Posterior cingulate gyrus (tissue), 11 donors: ENCODE measurements at places on chromosomes 5 and 9.

- no peak for DNase-seq
Observed at GRCh38 chr5:99775189-99775588, 760.0 kb upstream of the FAM174A start.

DNA sequence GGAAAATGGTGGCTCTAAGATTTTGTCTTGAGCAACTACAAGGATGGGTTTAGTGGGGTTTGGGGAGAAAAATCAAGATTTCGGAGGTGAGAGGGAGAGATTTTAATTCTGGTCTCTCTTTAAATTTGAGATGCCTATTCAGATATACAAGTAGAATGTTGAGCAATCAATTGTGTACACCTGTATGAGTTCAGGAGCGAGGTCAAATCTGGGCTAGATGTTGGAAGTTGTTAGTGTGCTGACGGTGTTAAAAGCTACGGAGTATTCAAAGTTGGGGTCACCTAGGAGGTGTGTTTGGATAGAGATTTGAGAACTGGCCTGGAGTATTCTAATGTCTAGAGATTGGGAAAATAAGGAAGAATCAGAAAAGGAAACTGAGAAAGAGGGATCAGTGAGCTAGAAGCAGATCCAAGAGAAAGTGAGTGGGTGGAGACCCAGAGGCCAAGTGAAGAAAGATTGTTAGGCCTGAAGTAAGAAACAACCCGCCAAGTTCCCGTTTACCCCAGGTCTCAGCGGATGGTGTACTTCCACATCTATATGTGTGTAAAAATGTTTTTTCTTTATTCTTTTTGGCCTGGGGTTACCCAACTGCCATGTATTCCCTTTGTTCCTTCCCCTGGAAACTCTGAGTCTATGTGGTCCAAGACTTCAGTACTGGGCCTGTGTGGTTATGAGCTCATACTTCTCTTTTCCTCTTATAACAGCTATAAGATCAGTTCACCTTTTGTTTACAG is 11.9 kb upstream of the ARHGAP26 start:
- DNase-seq, result no peak

DNA sequence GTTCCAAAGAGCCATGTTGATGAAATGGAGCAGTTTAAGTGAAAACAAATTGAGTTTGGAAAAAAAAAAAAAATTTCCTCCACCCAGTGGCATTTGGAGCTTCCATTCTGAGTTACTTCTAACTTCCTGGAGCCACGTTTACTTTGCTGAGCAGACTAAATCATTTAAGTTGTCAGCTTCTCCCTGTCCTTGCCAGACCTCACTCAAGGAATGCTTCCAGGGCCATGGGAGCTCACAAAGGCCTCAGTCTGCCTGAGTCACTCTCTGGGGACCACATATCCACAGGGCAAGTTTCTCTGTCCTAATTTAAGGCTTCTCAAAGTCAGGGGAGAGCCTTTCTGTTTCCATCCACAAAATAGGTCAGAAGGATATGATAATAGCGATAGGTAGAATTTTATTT is 210.3 kb upstream of the TNC start:
- DNase-seq, result no peak

- DNase-seq, result no peak
Observed at GRCh38 chr5:136094189-136094912, 38.3 kb upstream of the SMAD5 start.

GRCh38 chr9:126031116-126031515 is 283.9 kb downstream of the PBX3 start:
- DNase-seq, result peak; percentile 62

DNA sequence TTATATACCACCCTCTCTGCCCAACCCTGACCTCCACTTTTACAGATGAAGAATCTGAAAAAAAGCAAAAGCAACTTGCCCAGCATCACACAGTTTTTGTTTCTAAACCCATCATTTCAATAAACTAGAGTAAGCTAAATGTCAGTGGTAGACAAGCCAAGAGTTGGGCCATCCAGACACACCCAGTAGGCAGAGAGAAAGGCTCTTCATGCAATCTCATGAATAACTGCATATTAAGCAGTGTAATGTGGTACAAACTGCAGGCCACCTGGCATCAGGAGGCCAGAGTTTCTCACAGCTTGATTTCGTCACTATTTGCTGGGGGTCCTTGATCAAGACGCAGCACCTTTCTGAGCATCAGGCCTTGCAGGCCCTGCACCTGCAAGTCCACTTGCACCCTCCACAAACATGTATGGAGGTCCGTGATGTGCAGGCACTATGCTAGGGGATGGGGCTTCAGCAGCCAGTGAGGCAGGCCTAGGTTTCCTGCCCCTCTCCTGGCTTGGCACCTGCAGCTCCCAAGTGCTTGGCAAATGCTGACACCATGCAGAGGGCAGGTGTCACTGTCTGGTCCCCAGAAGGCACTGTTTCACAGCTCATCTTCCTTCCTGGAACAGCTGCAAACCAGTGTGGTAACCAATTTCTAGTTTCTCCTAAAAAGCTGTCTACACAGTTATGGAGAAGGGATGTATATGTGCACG is 29.8 kb downstream of the ADAM19 start:
- DNase-seq, result no peak

- no peak for DNase-seq
Observed at GRCh38 chr9:11326231-11326630, 713.4 kb upstream of the PTPRD start.

DNA sequence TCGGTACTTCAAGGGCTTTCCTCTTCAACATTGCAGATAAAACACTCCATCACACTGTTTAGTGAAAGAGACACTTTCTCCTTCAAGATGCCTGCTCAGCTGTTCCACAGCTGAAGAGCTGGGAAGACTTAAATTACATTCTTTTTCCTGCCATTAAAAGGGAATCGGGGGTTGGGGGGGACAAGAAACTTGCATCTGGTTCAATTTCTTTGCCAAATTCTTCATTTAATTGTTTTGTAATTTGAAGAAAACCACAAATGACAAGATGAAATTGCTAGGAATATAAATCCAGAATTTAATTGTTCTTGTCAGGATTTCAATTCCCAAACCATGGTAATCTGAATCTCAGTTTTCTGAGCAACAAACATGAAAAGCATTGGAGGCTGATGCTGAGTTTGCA is 478.3 kb downstream of the EBF1 start:
- DNase-seq, result no peak

- DNase-seq, result no peak
Observed at GRCh38 chr9:119349351-119349825, 19.8 kb downstream of the BRINP1 start.

GRCh38 chr9:27460226-27461023 is 63.7 kb upstream of the IFNK start:
- no peak for DNase-seq

GRCh38 chr5:167759057-167759821 is 532.2 kb upstream of the WWC1 start:
- no peak for DNase-seq

DNA sequence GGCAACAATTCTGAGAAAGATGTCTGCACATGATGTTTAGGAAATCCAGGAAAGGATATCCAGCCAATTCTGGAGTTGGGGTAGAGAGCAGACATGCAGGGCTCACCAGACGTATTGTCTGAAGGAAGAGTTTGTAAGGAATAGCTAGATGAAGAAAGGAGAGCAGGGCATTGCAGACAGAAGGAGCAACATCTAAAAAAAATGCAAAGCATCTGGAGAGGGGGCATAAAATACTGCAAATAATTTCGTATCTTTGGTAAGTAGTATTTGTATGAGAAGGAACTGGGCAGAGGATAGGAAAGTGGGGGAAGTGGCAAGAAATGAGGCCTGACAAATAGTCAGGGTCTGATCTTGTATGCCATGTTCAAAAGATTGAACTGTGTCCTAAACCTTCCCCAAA is 74.8 kb downstream of the MACIR start:
- DNase-seq, result no peak

- DNase-seq, result no peak
Observed at GRCh38 chr5:61409568-61409967, 77.5 kb downstream of the ZSWIM6 start.

DNA sequence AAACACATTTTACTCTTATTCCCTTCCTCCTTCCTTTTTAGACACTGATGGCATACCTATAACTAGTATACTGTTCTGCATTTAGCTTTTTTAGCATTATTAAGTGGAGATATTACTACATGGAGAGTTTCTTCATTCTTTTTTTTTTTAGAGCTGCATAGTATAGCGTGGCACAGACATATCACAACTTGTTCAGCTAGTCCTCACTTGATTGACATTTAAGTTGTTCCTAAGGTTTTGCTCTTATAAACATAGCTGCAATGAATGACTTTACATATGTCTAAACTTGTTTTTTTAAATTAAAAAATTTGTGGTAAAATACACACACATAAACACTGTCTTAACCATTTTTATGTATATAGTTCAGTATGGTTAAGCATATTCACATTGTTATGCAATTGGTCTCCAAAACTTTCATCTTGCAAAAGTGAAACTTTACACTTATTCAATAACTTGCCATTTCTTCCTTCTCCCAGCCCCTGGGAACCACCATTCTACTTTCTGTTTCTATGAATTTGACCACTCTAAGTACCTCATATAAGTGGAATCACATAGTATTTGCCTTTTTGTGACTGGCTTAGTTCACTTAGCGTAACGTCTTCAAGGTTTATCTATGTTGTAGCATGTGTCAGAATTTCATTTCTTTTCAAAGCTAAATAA is 48.7 kb downstream of the ANKDD1B start:
- no peak for DNase-seq

GRCh38 chr5:33409435-33410170 is 31.2 kb upstream of the TARS1 start:
- no peak for DNase-seq

DNA sequence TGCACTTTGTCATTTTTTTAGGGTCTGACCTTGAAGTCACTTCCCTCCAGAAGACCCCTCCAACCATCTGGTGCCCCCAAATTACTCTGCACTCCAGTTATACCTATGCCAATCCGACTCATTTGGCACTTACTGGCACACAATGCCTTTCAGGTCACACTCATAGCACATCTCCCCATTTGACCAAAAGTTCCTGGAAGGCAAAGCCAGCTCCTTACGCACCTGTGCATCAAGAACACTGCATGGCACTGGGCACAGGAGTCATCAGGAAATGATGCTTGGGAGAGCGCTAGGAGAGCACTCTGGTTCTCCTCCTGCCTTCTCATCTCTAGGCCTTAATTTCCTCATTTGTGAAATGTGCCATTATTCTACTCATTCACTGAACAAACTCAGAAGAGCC is 2.9 kb downstream of the TNIP1 start:
- DNase-seq, result no peak

- DNase-seq, result peak; percentile 40
Observed at GRCh38 chr9:68999393-69000105, 14.4 kb downstream of the PRKACG start.

GRCh38 chr5:39519566-39520231 is 94.9 kb upstream of the DAB2 start:
- DNase-seq, result no peak

- no peak for DNase-seq
Observed at GRCh38 chr9:89563571-89564345, 41.1 kb upstream of the GADD45G start.

- DNase-seq, result no peak
Observed at GRCh38 chr9:129245276-129245675, 67.2 kb upstream of the IER5L start.

GRCh38 chr9:124018730-124019697 is 7.4 kb downstream of the LHX2 start:
- no peak for DNase-seq

DNA sequence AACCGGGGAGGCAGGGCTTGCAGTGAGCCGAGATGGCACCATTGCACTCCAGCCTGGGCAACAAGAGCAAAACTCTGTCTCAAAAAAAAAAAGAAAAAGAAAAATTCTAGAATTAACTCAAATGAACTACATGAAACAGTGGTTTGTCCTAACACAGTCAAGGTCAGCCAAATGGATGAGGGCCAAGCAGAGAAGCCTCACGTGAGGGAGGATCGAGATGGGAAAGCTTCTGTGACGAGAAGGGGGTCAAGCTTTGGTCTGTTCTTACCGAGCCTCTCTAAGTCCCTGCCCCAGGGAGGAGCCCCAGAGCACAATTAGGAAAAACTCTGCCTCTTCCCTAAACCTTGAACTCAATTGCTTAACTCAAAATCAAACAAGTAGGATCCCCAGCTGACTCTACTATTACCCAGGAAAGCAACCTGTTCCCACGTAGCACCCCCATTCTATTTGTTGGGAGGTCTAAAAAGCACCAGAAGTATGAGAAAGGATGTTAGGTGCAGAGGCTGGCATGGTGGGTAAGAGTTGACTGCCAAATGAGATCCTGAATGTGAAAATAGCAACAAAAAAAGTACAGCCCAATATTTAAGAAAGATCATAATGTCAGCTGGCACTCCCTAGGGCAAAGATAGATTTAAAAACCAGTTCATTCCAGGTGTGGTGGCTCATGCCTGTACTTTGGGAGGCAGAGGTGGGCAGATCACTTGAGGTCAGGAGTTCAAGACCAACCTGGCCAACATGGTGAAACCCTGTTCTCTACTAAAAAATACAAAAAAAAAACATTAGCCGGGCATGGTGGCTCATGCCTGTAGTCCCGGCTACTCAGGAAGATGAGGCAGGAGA is 7.2 kb downstream of the ALDH7A1 start:
- DNase-seq, result no peak

GRCh38 chr5:68066277-68066955 is 149.1 kb upstream of the PIK3R1 start:
- no peak for DNase-seq

DNA sequence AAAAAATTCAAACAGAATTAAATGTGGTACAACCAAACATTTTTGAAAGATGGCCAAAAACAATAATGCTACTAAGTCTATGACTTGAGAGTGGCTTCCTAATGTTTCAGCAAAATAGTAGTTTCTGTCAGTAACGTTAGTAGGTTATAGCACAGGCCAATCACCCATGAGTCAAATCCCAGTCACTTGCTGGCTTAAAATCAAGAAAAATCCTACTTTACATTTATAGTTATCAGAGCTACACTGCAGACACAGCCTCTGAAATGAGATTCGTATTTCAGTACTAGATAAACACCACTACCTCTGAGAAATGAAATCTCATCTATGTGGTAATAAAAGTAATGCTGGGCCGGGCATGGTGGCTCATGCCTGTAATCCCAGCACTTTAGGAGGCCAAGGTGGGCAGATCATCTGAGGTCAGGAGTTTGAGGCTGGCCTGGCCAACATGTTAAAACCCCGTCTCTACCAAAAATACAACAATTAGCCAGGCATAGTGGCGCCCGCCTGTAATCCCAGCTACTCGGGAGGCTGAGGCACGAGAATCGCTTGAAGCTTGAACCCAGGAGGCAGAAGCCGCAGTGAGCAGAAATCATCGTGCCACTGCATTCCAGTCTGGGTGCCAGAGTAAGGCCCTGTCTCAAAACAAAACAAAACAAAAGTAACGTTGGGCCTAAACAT is 6.1 kb downstream of the ZDHHC21 start:
- no peak for DNase-seq

- DNase-seq, result no peak
Observed at GRCh38 chr9:114224247-114224610, 68.9 kb downstream of the COL27A1 start.

- peak; percentile 77 for DNase-seq
Observed at GRCh38 chr9:88387036-88387551, 1.1 kb upstream of the SPIN1 start.

DNA sequence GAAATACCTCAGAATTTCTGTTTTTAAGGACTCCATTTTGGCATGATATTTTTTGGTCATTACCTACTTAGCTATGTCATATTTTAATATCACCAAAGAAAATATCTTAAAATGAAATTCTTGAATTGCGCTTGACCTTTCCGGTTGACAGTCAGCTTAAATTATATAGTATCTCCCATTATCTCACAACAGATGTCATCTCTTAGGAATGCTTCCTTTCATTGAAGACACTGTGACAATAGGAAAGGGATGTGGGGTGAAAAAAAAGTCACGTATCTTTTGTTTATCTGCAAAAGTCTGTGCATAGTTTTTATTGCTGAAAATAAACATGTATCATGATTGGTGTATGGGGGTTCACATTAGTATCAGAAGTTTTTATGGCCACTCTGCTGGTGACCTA is 105.8 kb downstream of the INVS start:
- DNase-seq, result no peak
